Stimulated activated CD4-positive, alpha-beta T cell treated with anti-CD3 and anti-CD28 coated beads, Interleukin-15, amount 100 ng/mL, for 48 hours (primary cell): ENCODE measurements at places on chromosomes 12 and 14.

- no peak for DNase-seq
Observed at GRCh38 chr14:75303381-75303789, 24.8 kb downstream of the FOS start.

GRCh38 chr12:54003625-54004024 is 3.7 kb downstream of the HOXC9 start:
- DNase-seq, result no peak

- DNase-seq, result no peak
Observed at GRCh38 chr12:125878483-125878882, 813.2 kb downstream of the AACS start.

GRCh38 chr12:102513272-102513671 is 32.9 kb upstream of the IGF1 start:
- DNase-seq, result no peak
